Kidney (tissue), 22 donors: ENCODE measurements at places on chromosomes 16 and 17.

- DNase-seq: no peak
These were observed 6.5 kb downstream of the KRT14 start for GRCh38 chr17:41580244-41580575.

- DNase-seq: peak; percentile 79
These were observed at the start of gene NKD1 for GRCh38 chr16:50548125-50548908. Gene NKD1, plus strand, starts transcription at chr16:50548396. Its CDS starts 158 bp downstream, at chr16:50548554.

DNA sequence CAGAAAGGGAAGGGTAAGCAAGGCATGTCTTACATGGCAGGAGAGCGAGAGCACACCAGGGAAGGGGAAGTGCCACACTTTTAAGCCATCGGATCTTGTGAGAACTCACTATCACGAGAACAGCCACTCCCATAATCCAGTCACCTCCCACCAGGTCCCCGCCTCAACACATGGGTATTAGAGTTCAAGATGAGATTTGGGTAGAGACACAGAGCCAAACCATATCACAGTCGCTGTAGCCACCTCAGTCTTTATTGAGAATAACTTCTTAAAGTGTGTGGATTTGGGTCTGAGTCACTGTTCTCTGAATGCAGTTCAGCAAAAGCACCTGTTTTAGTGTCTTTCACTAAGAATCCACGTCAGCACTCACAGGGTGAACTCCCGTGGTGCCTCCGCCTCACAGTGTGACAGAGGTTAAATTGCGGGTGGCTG, 195.2 kb upstream of the CHMP6 start:
- DNase-seq: no peak

GRCh38 chr17:68906638-68907037, 48.6 kb downstream of the ABCA8 start:
- peak; percentile 8 for DNase-seq

DNA sequence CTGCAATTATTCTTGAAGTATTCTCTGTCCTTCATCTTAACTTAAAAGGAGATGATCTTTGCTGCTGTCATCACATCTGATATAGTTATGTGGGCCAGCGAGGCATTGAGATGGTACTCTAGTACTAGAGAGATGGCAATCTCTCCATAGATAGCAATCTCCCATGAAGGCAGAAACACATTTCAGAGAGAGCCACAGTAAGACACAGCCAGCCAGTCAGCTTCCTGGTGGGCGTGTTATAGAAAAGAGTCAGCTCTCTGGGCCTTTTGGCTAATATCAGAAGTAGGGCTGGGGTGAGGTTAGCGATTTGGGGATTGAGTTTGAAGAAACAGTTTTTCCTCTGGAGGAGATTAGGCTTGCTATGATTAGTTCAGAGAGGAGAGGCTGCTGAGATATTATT, 22.6 kb upstream of the EFCAB13 start:
- DNase-seq: no peak

- DNase-seq: no peak
These were observed 29.1 kb downstream of the AKAP1 start for GRCh38 chr17:57114085-57114673.

DNA sequence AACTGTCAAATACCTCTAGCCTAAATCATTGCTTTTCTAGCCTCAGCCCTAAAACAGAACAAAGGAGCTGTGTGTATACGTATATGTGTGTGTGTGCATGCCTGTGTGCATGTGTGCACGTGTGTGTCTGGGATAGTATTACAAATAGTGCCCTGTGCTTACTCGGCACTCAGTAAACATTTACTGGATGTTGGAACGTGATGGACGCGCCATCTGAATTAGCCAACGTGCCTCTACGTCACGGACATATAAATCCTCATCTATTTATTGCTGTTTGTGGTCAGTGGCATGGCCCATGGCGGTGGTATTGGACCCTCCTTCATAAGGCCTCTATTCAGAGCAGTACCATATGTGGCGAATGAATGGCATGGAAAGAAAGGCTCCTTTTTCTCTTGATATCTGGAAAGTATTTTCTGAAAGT, 37.5 kb downstream of the WWP2 start:
- no peak for DNase-seq

GRCh38 chr16:12965274-12965804, 63.9 kb downstream of the SHISA9 start:
- no peak for DNase-seq

GRCh38 chr16:78105517-78105916, 6.1 kb downstream of the WWOX start:
- no peak for DNase-seq

GRCh38 chr16:26752166-26752565, 314.6 kb upstream of the C16orf82 start:
- no peak for DNase-seq

- DNase-seq: no peak
These were observed 75.2 kb downstream of the COX10 start for GRCh38 chr17:14144508-14144907.

- DNase-seq: no peak
These were observed 956.3 kb upstream of the SOX9 start for GRCh38 chr17:71164561-71164960.

DNA sequence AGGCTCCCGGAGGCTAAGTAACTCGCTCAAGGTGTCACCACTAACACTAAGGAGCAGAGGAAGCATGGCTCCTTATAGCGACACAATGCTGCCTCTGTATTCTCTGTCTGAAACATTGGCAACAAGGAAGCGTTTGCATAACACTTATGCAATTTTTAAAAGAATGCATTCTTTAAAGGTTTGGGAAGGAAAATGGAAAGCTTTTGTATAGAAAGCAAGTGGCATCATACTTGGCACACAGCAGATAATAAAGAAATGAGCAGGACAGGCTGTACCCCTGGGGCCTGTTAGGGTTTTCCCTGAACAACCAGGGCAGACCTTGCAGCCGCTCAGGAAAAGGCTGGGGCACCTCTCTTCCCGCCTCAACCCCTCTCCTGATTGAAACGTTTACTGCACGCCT, 36.9 kb downstream of the PPL start:
- no peak for DNase-seq

DNA sequence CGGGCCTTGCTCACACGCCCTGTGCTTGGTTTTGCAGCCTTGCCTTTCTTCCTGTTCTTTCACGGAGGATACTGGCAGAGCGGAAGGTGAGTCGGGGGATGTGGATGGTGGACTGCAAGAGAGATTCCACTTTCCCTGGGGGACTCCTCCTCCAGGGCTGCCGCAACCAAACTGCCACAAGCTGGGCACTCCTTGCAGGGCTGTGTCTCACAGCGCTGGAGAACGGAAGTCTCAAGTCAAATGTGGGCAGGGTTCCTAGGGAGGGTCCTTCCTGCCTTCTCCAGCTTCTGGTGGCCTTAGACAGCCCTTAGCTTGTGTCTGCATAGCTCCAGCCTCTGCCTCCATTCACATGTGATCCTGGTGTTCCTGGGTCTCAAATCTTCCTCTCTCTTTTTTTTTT, 11.4 kb upstream of the BIRC5 start:
- DNase-seq: no peak

DNA sequence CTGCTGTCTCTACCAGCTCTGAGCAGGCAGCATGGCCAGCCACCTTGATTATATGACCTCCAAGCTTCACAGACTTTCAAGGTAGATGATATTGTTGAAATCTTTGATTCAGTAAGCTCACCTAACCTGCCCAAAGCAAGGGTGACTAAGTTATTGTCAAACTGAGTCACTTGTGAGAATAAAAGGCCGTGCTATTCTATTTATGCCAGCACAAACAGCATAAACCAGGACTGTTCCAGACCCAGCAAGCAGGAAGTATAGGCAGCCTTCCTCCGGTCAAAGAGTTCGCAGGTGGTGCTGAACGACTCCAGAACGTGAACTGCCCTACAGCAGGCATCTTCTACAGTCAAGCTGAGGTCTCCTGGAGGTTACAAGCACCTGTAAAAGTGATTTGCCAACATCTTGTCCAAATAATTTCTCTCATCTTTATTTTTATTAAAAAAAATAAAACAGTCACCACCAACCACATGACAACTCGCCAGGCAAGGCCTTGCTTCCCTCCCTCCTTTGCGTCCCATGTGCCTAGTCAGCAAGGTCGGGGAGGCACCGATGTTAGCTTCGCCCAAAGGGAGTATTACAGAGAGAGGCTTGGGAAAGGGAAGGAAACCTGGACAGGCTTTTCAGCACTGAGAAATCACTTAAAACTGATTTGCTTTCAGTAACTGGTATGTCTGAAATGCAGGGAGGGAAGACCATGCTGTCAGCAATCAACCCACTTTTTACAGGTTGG, 10.8 kb downstream of the ARL2BP start:
- DNase-seq: no peak

DNA sequence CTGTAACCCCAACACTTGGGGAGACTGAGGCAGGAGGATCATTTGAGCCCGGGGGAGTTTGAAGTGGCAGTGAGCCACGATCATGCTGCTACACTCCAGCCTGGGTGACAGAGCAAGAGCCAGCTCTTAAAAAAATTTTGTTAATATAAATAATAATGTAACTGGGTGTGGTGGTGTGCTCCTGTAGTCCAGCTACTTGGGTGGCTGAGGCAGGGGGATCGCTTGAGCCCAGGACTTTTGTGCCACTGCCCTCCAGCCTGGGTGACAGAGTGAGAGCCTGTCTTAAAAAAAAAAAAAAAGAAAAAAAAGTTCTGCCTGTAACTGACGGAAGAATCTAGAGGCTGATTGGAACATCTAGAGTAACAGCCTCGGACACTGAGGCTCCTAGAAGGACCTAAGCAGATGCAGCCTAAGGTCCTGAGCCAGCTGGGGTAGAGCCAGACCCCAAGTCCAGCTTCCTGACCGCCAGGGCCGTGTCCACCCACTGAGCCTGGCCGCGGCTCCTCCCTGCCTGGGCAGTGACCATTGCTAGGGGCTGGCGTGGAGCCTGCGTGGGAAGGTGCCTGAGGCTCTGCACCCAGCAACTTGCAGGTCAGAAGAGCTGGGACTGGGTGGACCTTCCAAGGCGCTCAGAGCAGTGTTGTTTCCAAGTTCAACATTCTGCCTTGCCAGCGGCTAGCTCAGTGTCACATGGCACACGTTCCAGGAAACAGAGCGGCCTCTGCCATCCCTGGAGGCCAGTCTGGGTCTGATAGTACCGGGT, 209.4 kb upstream of the CIBAR2 start:
- peak; percentile 99 for DNase-seq

GRCh38 chr17:48800626-48801217, 16.3 kb downstream of the TTLL6 start:
- DNase-seq: no peak

GRCh38 chr17:49443862-49444261, 29.2 kb upstream of the PHB1 start:
- DNase-seq: no peak

DNA sequence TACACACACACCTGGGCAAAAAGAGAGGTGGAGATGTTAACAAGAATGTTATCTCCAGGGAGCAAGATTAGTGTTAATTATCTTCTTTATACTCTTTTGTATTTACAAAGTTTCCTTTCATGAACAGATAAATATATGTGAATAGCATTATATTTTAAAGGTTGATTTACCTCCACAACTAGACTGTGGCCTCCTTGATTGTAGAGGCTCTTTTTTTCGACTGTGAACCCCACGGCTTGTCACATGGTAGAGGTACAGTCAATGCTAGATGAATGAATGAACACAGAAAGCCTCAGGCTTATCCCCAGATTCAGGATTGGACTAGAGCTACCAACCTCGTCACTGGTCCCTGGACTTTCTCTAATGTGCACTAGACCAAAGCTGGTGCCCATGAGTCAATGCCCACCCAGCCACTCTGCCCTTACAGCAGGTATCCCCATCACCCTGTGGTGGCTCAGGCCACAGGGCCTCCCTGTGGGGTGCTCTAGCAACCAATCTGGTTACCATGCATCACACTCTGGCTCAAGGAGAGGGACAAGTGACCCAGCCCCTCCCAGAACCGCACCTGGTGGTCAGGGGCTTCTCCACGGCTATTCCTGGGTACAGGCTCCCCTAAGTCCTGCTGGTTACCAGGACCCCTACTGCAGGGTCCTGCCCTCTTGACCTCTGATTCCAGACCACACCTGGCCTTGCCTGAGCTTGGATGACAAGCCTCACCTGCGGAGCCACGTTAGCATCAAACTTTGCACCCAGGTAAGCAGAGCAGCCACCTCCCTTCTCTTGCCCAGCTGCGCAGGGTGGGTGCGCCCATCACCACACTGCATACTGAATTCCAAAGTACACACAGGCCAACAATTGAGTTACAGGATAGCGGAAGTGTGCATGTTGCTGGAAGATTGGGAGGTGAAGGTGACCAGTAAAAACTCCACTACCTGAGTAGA, 101.0 kb downstream of the CDYL2 start:
- DNase-seq: no peak

DNA sequence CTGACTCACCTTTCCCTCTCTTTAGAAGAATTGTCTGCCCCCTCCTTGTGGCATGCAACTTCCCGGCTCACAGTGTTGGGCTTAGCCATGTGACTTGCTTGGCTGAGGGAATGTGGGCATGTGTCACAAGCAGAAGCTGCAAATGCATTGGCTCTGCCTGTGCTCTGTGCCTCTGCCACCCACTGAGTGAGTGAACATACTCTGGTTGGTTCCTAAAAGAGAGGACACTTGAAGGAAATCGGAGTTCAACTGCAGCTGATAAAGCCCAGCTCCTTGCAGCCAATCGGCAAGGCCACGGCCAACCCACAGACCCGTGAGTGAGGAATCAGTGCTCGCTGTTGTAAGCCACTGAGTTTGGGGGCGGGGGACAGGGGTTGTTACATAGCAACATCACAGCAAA, 10.9 kb upstream of the GINS2 start:
- no peak for DNase-seq

GRCh38 chr17:57080718-57081117, 4.3 kb upstream of the AKAP1 start:
- DNase-seq: no peak

- no peak for DNase-seq
These were observed 18.0 kb downstream of the MYLK3 start for GRCh38 chr16:46730126-46730525.

- DNase-seq: no peak
These were observed 2.3 kb upstream of the KRT15 start for GRCh38 chr17:41520821-41521521.

DNA sequence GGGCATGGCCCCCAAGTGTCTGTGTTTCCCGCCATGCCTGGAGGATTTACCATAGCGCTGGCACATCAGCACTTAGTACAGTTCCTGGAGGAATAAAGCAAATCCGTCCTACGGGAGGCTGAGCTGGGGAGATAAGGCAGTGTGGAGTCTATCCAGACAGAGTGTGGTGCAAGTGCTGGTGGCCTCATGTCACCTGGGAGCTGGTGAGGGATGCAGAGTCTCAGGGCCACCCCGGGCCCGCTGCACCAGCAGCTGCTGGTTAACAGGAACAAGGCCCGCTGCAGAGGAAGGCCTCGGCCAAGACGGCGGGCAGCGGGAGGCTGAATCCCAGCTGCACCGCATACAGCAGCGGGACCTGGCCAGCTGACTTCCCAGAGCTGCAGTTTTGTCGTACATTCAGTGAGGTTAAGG, 57.3 kb upstream of the CDC42EP4 start:
- DNase-seq: no peak

GRCh38 chr16:65181071-65181561, 59.3 kb upstream of the CDH11 start:
- no peak for DNase-seq
